ENCODE measurements at places on chromosomes 4 and X. TPM values are rescaled to one million over a fixed set of nuclear protein-coding genes. Genes with fewer than 3 reads are reported as not detected.

The RRH gene
- total RNA-seq, result not detected

The ZNF674 gene
- total RNA-seq, result 3.9 TPM

DNA sequence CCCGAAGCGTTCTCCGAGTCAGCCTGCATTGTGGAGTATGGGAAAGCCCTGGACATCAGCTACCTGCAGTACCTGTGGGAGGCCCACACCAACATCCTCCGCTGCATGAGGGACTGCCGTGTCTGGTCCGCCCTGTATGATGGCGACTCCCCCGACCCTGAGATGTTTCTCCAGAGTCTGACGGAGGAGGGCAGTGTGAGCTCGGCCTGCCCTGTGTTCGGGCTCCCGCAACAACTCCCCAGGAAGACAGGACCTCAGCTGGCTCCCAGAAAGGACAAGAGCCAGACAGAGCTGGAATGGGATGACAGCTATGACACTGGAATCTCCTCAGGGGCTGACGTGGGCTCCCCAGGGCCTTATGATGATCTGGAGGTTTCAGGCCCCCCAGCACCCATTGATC lies 111.3 kb downstream of the GATB start:
- no peaks in the 10 kb centered on the region for H3K27me3 ChIP-seq
- no peak overlapping the region for H3K27ac ChIP-seq
- no peaks in the 10 kb centered on the region for H3K36me3 ChIP-seq
- no peaks in the 10 kb centered on the region for H3K4me1 ChIP-seq
- DNase-seq, result no peak
- no peak overlapping the region for H3K4me3 ChIP-seq

DNA sequence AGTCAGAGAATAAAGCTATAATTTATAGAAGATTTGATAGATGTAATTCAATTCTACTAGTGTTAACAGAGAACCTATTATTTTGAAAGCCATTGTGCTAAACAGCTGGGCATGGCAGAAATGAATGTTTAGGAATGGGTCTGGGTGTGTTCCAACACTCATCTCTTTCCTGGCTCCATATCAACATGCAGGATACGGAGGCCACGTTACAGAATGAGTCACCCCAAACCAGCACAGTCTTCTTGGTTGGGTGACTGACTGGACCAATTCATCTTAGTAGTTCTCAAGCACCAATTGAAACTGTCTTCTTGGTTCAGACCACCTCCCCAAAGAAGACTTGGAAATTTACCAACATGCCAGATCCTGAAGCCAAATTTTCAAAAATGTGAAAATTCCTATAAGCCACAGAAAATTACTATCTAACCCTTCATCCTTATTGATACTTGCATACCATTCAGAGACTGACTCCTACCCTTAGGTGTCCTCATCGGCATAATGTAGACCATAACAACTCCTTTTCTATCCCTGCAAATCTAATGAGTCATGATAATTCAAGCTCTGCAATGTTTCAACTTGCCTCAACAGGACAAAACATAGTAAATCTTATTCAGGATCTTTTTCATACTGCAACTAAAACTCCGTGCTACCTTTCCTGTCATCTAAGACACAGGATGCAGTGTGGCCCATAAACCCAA lies 52.0 kb upstream of the ATOH1 start:
- no peaks in the 10 kb centered on the region for H3K36me3 ChIP-seq
- H3K4me3 ChIP-seq, result no peak overlapping the region
- no peak overlapping the region for H3K27ac ChIP-seq
- no peak for DNase-seq
- H3K4me1 ChIP-seq, result peaks cover 4% of the 10 kb centered on the region

GRCh38 chr4:183403961-183404360 lies 40.5 kb upstream of the CDKN2AIP start:
- no peak overlapping the region for H3K4me3 ChIP-seq
- no peak overlapping the region for H3K27ac ChIP-seq
- no peak for DNase-seq

GRCh38 chrX:119638725-119639471 lies 32.7 kb upstream of the NKRF start:
- H3K4me1 ChIP-seq, result no peaks in the 10 kb centered on the region
- H3K4me3 ChIP-seq, result no peak overlapping the region
- no peak overlapping the region for H3K27ac ChIP-seq
- H3K27me3 ChIP-seq, result no peaks in the 10 kb centered on the region
- no peaks in the 10 kb centered on the region for H3K36me3 ChIP-seq
- no peak for DNase-seq
